Stimulated activated CD8-positive, alpha-beta memory T cell treated with anti-CD3 and anti-CD28 coated beads, Interleukin-7, amount 100 ng/mL, for 24 hours (primary cell): ENCODE measurements at places on chromosomes 12 and 14.

- no peak for DNase-seq
Observed at GRCh38 chr14:24247422-24247821, 5.0 kb upstream of the TINF2 start.

DNA sequence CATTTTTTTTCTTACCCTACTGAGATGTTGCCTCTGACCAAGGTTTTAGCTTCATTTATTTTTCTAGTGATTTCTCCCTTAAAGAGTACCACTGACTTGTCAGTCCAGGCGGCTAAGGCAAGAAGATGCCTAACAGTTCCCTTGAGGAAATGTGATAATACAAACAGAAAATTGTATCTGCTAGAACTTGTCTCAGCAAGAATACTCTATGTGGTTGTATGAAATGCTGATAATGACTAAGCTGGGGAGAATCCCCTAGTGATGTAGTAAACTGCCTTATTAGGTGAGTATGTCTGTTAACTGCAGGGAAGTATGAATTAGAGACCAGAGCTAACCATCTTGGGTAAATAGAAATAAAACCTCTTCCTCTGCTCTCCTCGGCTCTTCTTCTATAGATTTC lies 6.7 kb downstream of the C12orf54 start:
- no peak for DNase-seq

- DNase-seq: no peak
Observed at GRCh38 chr12:123384994-123385376, 1.1 kb downstream of the KMT5A start.

DNA sequence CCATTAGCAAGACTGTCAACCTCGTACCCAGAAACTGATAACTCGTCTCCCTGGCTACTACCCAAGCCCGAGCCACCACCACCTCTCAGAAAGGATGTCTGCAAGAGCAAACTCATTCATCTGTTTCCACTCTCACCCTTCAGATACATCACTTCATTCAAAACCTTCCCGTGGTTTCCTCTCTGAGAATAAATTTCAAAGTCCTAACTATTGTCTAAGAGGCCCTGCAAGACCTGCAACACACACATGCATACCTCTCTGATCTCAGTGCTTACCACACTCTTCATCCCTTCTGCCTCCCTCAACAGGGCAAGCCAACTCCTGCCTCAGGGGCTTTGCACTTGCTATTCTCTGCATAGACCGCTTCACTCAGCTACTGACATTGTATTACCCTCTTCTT lies 40.6 kb downstream of the PPP1R13B start:
- no peak for DNase-seq

GRCh38 chr12:47822401-47822800 lies 2.7 kb upstream of the HDAC7 start:
- DNase-seq: no peak

DNA sequence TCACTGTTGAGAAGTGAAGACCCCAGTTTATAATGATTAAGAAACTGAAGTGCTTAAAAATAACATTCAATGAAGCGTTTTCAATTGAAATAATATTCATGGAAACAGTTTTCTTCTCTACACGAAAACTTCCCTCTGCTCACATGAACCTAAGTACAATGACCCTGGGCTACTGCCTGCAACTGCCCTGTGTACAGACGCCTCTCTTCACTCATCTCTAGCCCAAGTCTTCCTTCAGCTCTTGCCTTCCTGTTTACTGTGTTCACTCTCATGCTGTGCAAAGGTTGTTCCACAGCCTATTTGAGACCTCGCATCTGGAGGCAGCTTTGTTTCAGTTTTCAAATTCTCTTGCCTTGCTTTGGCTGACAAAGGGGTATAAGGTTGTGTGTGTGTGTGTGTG lies 100.8 kb downstream of the GRIN2B start:
- no peak for DNase-seq

GRCh38 chr12:121448771-121449315 lies 48.9 kb downstream of the RNF34 start:
- no peak for DNase-seq

DNA sequence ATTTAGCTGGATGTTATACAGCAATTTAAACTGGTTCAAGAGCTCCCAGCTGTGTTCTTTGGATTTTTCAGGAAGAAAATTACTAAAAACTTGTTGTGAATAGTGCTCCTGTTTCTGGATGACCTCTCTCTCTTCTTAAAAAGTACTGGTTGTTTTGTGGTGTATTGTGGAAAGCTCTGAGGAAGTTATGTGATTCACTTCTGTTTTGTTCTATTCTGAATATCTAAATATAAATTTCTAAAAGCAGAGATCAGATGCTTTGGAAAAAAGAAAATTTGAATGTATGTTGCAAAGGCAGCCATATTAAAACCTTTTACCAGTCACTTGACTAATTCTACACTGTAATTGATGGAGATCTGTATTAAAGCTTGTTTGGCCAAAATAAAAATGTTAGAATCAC lies 3.4 kb upstream of the C3AR1 start:
- DNase-seq: no peak

GRCh38 chr12:8088574-8088973 lies 6.5 kb downstream of the NECAP1 start:
- DNase-seq: no peak

DNA sequence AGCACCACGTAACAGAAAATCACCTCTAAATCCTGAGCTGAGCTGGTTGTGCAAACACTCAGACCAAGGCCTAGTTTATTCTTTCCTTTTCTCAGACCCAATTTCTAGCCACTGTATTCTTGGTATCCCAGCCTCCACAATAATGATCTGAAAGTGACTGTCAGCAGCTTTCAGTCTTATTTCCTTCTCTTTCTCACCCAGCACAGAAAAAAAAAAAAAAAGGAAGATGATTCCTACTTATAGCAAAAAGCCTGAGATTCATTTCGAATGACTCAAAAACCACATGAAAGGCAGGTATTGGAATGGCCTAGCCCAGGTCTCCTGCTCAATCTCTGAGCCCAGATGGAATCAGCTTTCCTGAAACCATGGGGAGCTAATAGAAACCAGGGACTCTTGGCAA lies 298.6 kb upstream of the PPFIA2 start:
- no peak for DNase-seq

- no peak for DNase-seq
Observed at GRCh38 chr12:118164798-118165486, 29.0 kb downstream of the PEBP1 start.

GRCh38 chr12:12779529-12779928 lies 5.9 kb upstream of the APOLD1 start:
- no peak for DNase-seq

DNA sequence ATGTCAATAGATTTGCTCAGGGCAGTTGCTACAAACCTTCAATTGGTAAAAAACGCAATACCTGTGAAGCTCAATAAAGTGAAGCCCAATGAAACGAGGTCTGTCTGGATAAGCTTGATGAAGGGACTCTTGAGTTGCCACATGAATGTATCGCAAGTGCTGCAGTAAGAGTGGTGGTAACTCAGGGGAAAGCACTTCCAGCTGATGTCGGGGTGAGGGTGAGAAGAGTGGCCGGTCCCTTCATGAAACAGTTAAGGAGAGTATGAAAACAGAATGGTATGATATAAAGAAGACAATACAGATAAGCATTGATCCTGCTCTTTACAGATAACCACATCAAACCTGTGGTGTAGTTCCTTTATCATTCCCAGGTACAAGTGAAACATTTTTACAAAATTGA lies 83.4 kb upstream of the EVL start:
- no peak for DNase-seq
